ENCODE measurements at places on chromosomes 11 and 22. TPM values are rescaled to one million over a fixed set of nuclear protein-coding genes. Genes with fewer than 3 reads are reported as not detected.

The BANF1 gene
- total RNA-seq, result 136 TPM

- no peak for DNase-seq
Observed at GRCh38 chr22:32531228-32531627, 56.6 kb downstream of the FBXO7 start.

- no peak for DNase-seq
Observed at GRCh38 chr11:124612045-124612444, 817 bp downstream of the PANX3 start.

DNA sequence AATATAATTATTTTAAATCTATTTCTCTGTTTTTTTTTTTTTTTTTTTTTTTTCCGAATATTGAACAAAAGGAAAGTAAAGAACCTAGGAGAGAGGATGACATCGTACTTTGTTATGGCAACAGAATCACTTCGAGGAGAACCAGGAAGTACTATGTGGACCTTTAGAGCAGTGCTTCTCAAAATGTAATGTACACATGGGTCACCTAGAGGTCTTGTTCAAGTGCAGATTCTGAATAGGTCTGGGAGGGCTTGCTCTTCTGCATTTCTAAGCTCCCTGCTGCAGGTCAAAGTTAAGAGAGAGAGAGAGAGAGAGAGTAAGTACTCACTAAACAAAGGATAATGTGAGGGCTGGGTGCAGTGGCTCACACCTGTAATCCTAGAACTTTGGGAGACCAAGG is 419.5 kb upstream of the TENM4 start:
- DNase-seq, result no peak

The SAA4 gene
- not detected for total RNA-seq

The SOX6 gene
- 20.5 TPM for total RNA-seq

DNA sequence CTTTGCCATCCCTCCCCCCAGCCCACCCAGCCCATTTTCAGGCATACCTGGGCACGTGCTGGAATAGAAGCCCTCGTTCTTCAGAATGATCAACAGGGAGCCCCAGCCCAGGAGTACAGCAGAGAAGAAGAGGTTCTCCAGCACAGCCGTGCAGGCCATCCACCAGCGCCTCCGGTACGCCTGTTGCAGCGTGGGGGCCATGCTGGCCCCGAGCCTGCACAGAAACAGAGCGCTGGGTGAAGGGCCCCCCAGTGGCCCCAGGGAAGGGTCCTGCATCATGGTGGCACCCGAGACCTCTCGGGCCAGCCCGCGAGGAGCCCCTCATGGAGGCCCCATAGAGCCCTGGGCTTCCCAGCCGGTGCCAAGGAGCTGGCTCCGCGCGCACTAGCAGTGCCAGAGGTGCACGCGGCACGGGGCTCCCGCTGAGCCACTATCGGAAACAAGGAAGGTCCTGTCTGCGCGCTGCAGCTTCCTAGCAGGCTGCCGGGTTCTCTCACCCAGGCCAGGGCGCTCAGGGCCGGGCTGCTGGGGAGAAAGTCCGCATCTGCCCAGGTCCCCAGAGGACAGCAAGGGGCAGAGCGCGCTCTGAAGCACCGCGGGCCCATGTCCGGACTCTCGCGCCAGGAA is 1.5 kb downstream of the SLC43A1 start:
- peak; percentile 40 for DNase-seq

DNA sequence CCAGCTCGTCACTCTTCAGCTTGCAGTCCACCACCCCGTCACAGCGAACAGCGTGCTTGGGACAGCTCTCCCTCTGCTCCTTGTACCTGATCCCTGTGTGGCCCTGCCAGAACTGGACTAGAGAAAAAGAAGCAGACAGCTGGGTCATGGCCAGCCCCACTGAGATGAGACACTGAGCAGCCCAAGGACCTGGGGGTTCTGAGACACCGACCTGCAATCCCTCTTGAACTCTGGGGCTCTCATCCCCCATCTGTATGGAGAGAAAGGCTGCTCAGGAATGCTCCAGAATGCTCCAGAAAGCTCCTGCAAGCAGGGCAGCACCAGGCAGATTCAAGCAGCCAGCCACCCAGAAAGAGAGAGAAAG is 14.8 kb downstream of the TMPRSS13 start:
- DNase-seq, result peak; percentile 9

DNA sequence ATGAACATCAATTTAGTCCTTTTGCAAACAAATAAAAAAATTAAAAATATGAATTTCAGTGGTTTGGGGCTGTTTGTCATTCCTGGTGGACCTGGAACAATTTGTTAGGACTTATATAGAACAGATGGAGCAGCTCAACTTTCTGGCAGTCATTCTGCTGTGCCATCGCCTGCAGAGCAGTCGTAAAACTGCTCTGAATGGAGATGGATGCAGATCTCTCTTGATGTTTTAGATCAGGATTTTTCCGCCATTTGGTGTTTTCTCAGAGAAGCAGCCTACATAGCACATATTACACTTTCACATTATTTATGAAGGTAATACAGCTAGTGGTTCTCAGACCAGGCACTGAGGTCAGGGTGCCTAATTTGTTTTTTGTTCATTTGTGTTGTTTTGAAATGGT is 31.8 kb upstream of the HSPA8 start:
- DNase-seq, result no peak

The CCDC188 gene
- total RNA-seq, result not detected

GRCh38 chr22:49048591-49048990 is 779.1 kb downstream of the BRD1 start:
- no peak for DNase-seq

DNA sequence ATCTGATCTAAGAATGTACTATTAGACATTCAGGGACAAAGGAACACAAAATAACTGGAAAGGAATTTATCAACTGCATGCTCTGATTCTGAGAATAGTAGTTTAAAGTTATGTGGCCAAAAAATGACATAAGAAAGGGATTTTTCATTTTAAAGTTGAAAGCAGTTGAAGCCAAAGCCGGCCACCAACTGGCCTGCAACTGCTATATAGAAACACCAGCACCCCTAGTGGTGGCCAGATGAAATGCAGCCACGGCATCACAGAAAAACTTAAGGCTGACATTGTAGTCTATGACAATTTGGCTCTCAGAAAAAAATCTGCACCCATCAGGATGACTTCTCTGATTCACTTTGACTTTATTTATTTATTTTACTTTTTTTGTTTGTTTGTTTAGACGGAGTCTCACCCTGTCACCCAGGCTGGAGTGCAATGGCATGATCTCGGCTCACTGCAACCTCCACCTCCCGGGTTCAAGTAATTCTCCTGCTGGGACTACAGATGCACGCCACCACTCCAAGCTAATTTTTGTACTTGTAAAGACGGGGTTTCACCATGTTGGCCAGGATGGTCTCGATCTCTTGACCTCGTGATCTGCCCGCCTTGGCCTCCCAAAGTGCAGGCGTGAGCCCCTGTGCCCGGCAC is 59.2 kb downstream of the SLC35F2 start:
- peak; percentile 68 for DNase-seq

DNA sequence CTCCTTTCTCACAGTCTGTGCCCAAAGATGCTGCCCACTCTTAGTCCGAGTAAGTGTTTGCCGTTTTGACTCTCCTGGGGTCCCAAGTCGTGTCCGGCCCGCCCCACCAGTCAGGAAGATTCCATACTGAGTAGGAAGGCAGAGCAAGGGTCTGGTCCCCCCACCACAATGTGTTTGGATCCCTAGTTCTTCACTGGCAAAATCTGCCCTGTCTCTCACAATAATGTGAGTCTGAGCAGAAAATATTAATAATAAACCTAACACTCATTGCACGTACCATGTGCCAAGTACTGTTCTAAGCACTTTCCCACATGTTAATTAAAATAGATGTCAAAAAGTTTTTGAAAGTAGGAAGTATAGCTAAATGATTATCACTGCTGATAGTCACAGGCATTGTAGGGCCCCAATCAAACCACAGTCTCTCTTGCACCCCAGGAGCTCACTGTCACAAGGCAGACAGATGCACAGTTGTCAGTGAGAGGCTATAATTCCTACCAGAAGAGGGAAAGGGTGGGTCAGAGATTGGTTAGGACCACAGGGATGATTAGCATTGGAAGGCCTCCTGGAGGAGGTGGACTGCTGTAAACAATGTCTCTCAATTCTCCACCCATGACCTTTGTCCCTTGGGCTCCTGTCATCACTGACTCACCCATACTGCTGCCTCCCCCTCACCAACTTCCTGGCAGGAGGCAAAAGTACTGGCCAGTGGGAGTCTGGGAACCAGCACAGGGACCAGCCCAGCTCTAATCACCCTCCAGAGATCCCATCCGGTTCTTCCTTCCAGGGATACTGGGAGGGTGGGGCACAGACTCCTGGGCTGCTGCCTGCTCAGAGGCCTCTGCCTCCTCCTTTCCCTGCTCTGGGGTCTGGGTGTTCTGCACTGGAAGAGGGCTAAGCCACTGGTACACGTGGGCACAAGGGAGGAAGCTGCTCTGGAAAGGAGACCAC is 1.0 kb upstream of the POLD4 start:
- peak; percentile 77 for DNase-seq

GRCh38 chr11:124667601-124668000 is 5.9 kb downstream of the SIAE start:
- no peak for DNase-seq

- DNase-seq, result no peak
Observed at GRCh38 chr11:86735451-86736290, 63.3 kb upstream of the ME3 start.

GRCh38 chr11:44585421-44585820 is 20.0 kb downstream of the CD82 start:
- DNase-seq, result no peak

DNA sequence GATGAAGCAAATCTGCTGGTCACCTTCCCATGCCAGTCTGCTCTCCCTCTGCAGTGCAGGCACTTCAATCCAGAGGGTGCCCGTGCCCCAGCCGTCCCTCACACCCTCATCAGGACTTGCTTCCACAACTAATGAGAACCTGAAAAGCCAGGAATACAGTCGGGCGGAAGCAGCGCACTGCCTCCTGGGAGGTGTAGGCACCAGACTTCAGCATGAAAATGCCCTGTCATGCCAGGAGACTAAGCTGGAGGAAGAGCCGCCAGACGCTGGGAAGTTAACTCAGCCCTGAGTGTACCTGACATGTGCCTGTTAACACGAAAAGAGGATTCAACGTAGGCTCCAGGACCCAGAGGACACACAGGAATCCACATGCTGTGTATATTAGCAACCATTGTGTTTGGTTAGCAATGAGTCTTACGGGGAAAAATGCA is 40.1 kb upstream of the FLI1 start:
- DNase-seq, result peak; percentile 14

DNA sequence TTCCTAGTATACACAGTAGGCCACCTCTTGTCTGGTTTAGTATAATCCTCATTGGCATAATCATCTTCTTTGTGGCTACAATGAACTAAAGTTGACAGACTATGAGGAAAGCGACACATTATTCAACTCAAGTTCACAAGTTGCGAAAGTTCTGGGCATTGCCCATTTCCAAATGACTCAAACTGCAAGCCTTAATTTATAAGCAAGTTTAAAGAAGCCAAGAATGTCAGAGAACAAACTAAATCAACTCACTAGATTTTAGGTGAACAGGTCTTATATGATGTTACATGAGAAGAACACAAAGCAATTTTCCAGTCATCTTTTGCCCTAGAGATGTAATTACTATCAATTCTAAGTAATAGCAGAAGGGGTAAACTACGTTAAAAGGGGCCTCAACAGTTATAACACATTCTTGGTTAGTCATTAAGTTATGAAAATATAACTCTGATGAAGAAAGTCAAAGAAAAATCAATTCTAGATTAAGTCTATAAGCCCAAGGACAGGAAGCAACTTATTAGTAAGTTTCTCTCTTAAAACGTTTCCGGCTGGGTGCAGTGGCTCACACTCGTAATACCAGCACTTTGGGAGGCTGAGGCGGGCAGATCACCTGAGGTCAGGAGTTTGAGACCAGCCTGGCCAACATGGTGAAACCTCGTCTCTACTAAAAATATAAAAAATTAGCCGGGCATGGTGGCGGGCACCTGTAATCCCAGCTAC is 21.5 kb downstream of the PICALM start:
- no peak for DNase-seq
